ENCODE measurements at places on chromosomes 3 and 15.

DNA sequence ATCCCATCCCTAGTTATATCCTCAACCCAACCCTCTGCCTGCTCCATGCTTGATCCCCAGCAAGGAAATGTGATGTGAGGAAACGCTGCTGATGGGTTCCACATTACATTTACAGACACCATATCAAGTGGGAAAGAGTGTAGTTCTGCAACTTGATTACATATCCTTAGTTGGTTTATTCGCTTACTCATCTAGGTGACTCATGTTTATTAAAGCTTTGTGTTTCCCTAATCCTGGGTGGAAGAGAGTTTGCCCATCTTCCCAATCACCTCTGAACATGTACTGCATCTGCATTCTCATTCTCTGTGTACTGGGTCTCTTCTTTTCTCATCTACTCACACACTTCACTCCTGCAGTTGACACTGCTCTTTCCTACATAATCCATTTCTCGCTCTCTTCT lies 91.7 kb upstream of the PDZRN3 start:
- DNase-seq, result no peak

- DNase-seq, result no peak
These were observed 8.2 kb downstream of the XYLB start for GRCh38 chr3:38354588-38355330.

- DNase-seq, result no peak
These were observed 68.0 kb downstream of the ABHD5 start for GRCh38 chr3:43758592-43759225.

GRCh38 chr3:121979734-121980449 lies 42.2 kb downstream of the ILDR1 start:
- no peak for DNase-seq

DNA sequence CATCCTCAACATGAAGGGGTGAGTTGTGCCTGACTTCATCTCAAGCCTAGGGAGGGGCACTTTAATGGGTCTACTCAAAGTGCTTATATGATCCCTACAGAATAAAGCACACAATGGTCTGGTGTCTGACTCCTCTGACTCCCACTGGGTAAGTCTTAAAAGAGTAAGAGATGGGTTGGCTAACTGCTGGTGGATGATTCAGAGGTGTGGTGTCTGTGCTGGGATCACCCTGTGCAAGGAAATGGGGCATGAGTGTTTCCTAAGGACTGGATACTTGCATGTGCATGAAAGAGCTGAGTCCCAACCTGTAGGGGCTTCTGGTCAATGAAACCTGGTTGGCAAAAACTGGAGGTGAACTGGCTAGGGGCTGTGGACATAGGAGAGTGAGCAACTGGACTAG lies 158.8 kb downstream of the IL20RB start:
- no peak for DNase-seq

- DNase-seq, result no peak
These were observed 19.0 kb downstream of the TM4SF4 start for GRCh38 chr3:149493315-149494021.

DNA sequence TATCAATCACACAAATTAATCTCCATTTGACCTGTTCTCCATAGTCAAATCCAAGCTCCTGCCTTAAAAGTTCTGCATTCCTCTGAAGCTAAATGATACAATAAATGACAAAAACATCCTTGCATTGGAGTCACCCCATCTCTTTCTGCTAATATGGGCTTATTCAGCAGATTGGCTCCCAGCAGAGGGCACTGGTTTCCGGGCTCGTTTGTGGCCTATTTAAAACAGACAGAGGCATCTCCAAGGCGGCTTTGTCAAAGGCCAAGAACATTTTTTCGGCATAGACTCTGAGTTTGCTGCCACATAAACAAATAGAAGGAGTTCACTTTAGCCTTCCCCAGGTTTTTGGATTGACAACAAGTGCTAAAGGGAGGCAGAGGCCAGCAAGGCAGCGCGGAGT lies 204.4 kb upstream of the RASGRP1 start:
- DNase-seq, result no peak

DNA sequence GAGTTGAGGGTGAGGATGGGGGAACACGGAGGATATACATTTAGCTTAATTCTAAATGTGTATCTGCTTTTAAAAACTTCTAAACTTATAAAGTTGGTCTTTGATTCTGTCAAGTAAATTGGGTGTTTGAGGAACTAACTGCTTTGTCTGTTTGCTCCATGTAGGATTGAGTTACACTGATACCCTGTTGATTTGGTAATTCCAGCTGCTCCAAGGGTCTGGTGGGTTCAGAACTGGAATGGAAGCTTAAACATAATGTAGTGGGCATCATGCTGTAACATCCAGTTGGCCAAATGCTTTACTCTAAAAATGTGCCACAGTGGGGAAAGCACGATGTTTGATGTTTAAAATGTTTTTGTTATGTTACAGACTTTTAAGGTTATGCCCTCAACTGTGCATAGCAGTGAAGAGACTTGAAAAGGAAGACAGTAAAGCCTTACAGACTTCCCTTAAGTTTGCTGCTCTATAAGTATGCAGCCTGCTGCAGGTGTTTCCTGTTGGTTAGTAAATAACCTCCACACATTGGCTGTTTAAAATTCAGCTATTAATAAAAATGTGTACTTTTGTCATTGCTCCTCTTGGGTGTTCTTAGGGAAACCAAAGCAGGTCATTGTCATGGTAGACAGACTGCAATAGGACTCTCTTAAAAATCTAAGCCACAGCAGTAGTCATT lies 5.9 kb upstream of the EDEM1 start:
- no peak for DNase-seq

GRCh38 chr15:97840501-97840900 lies 120.0 kb upstream of the ARRDC4 start:
- no peak for DNase-seq

DNA sequence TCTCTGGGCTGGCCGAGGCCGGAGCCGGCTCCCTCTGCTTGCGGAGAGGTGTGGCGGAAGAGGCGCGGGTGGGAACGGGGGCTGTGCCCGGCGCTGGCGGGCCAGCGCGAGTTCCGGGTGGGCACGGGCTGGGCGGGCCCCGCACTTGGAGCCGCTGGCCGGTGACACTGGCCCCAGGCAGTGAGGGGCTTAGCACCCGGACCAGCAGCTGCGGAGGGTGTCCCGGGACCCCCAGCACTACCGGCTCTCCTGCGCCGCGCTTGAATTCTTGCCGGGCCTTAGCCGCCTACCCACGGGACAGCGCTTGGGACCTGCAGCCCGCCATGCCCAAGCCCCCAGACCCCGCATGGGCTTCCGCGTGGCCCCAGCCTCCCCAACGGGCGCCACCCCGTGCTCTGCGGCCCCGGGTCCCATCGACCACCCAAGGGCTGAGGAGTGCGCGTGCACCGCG lies 736.3 kb upstream of the ARRDC4 start:
- DNase-seq, result no peak

DNA sequence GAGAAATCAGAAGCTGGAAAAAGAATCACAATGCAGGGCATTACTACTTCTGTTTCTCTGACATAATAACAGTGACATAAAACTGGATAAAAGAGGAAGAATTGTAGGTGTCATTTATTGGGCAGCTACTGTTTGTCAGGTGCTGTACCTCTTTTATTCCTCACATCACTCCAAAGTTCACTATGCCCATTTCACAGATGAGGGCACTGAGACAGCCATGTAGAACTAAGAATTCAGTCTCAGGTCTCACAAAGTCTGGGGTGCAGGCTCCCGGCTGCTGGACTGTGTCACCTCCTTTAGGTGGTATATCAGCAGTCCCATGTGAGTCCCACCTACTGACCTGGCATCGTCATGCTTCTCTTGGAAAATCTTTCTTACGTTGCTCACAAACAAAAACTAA lies 20.8 kb downstream of the TMEM212 start:
- no peak for DNase-seq

- DNase-seq, result no peak
These were observed 26.5 kb downstream of the ANKDD1A start for GRCh38 chr15:64938192-64938591.

DNA sequence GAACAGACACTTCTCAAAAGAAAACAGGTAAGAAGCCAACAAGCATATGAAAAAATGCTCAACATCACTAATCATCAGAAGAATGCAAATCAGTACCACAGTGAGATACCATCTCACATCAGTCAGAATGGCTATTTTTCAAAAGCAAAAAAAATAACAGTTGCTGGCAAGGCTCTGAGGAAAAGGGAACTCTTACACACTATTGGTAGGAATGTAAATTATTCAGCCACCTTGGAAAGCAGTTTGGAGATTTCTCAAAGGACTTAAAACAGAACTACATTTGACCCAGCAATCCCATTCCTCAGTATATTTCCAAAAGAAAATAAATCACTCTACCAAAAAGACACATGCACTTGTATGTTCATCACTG lies 95.6 kb downstream of the APBA2 start:
- DNase-seq, result no peak

DNA sequence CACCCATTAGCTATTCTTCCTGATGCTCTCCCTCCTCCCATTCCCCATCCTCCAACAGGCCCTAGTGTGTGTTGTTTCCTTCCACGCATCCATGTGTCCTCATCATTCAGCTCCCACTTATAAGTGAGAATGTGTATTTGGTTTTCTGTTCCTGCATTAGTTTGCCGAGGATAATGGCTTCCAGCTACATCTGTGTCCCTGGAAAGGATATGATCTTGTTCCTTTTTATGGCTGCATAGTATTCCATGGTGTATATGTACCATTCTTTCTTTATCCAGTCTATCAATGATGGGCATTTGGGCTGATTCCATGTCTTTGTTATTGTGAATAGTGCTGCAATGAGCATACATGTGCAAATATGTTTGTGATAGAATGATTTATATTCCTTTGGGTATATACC lies 56.3 kb downstream of the CFAP20DC start:
- no peak for DNase-seq

DNA sequence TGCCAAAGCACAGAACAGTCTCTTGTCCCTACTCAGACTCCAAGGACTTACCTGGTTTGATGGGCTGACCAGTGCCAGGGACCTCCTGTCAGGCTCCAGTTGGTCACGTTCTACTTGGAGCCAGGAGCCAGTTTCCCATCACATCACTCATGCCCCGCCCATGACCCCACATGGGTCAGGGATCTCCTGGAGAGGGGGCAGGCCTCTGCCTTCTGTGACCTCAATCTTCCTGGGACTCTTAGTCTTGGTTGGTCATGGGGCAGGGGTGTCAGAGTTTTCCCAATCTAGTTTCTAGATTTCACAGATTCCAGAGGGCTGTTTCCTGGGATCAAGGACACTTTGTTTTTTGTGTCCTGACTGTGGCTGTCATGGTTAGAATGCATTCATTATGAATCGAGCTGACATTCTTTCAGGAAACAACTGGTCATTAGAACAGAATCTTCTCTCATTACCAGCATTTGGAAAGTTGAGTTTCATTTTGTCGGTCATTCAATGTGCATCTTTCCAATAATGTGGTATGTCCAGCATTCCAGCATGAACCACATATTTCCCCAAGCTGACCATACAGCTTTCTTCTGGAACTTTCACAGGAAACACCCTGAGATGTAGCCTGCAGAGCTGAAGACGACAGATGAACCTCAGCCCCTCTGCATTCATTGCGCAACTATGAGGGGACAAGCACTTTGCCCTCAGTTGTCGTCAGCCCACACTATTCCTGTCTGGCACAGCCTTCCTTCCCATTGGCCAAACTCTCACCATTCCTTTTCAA lies 19.8 kb downstream of the CYP19A1 start:
- no peak for DNase-seq

DNA sequence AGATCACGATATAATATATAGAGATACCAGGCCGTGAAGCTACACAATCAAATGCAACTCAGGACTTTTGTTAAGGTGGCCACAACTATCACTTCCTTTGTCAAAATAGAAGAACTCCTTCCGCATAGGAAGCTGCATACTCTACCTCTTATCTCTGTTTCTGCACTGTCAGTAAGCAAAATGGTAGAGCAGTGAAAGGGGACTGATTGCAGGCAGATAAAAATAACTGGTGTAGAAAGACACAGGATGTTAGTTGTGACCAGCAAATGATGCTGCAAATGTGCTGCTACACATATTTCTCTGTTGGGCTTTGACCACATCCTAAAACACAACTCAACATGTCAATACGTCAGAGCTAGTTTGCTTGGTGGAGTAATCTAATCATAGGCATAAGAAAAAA lies 16.3 kb upstream of the TRAT1 start:
- peak; percentile 8 for DNase-seq

- DNase-seq, result no peak
These were observed 644.3 kb downstream of the NR2F2 start for GRCh38 chr15:96974761-96975160.

GRCh38 chr3:48399387-48400172 lies 27.6 kb downstream of the FBXW12 start:
- no peak for DNase-seq

DNA sequence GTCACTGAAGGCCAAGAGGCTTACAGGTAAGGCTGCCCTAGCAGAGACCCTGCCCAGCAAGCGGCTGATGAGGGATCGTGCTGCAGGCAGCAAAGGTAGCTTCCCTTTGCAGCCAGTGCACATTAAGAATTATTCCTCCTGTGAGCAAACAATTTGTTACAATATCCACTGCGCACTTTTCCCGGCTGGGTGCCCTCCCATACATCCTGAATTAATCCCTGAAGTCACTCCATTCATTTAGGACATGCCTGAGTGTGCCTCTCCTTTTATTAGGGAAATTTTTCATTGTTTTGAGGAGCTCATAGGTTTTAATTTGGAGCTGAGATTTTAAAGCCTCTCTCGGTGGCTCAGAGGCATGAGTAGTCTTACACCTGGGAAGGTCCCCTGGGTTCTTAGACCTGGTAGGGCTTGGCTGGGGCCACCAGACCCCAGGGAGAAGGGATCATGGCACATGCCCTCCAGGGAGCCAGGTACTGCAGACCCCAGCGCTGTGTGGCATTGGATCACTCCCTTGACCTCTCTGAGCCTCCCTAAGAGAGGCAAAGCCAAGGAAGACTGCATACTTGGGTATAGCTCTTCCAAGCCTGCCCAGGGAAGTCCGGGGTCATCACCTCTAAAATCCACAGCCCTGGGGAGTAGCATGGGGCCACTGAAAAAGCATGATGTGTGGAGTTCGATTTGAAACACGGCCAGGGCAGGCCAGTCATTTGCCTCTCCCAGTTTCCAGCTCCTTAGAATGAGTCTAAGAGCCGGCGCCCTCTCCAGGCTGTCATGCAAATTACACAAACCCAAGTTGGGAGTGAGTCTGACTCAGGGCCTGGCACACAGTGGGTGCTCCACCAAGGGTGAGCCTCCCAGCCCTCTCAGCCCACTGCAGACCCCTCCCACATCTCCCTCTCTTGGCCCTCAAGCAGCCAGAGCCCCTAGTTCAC lies 151.9 kb upstream of the LINGO1 start:
- DNase-seq, result no peak

GRCh38 chr3:62372621-62373041 lies 719 bp downstream of the FEZF2 start:
- no peak for DNase-seq

- no peak for DNase-seq
These were observed 292.5 kb downstream of the ARPP21 start for GRCh38 chr3:35931867-35932266.

GRCh38 chr3:160678292-160678842 lies 1.4 kb downstream of the ARL14 start:
- no peak for DNase-seq

GRCh38 chr3:138124706-138125355 lies 7.4 kb downstream of the A4GNT start:
- DNase-seq, result no peak

GRCh38 chr3:43366481-43366880 lies 80.1 kb downstream of the SNRK start:
- no peak for DNase-seq

- no peak for DNase-seq
These were observed 264.6 kb upstream of the COL8A1 start for GRCh38 chr3:99373846-99374210.

GRCh38 chr3:175664911-175665310 lies 805.8 kb downstream of the NAALADL2 start:
- DNase-seq, result no peak

GRCh38 chr3:142650001-142650693 lies 54.0 kb downstream of the PLS1 start:
- no peak for DNase-seq

- no peak for DNase-seq
These were observed 72.5 kb downstream of the WWTR1 start for GRCh38 chr3:149585401-149585726.

Data from stimulated activated CD8-positive, alpha-beta memory T cell treated with anti-CD3 and anti-CD28 coated beads, Interleukin-7, amount 100 ng/mL, for 4 hours (primary cell).